ENCODE measurements at places on chromosomes 13 and 19. TPM values are rescaled to one million over a fixed set of nuclear protein-coding genes. Genes with fewer than 3 reads are reported as not detected.
A peak's percentile ranks its signal among the peaks of the same experiment; 100 is the strongest.

DNA sequence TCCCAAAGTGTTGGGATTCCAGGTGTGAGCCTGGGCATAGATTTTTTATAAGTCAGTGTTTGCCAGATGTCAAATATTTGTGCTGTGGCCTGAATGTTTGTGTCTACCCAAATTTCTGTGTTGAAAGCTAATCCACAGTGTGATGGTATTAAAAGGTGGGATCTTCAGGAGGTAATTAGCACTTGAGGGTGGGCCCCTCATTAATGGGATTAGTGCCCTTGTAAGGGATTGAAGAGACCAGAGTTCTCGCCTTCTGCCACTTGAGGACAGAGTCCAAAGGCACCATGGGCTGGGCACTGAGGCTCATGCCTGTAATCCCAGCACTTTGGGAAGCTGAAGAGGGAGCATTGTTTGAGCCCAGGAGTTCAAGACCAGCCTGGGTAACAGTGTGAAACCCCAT lies 9.7 kb upstream of the FBXO17 start:
- H3K4me3 ChIP-seq, result no peak overlapping the region
- DNase-seq, result no peak
- no peaks in the 10 kb centered on the region for H3K4me1 ChIP-seq
- H3K36me3 ChIP-seq, result no peaks in the 10 kb centered on the region
- no peak overlapping the region for H3K27ac ChIP-seq
- no peaks in the 10 kb centered on the region for H3K27me3 ChIP-seq

- H3K4me3 ChIP-seq, result no peak overlapping the region
- no peak for DNase-seq
- H3K36me3 ChIP-seq, result no peaks in the 10 kb centered on the region
- no peaks in the 10 kb centered on the region for H3K4me1 ChIP-seq
These were observed 201.5 kb upstream of the GPR12 start for GRCh38 chr13:26961890-26962615.

DNA sequence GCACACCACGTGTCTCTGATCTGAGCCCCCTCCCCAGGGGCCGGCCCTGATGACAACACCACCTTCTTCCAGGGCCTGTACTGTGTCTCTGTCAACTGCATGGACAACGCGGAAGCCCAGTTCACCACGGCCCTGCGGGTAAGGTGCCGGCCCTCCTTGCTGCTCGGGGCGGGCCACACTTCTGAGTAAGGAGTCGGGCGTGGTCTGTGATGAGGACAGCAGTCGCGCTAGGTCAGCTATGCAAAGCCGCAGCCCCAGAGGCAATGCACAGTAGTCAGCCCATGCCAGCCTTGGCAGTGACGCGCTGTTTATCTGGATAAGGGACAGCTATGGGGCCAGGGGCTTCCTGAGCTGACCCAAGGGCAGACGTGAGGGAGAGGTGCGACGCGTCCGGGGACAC lies 24.6 kb downstream of the MAU2 start:
- H3K27ac ChIP-seq, result no peak overlapping the region
- H3K36me3 ChIP-seq, result peaks cover 90% of the 10 kb centered on the region
- DNase-seq, result no peak
- no peaks in the 10 kb centered on the region for H3K27me3 ChIP-seq

DNA sequence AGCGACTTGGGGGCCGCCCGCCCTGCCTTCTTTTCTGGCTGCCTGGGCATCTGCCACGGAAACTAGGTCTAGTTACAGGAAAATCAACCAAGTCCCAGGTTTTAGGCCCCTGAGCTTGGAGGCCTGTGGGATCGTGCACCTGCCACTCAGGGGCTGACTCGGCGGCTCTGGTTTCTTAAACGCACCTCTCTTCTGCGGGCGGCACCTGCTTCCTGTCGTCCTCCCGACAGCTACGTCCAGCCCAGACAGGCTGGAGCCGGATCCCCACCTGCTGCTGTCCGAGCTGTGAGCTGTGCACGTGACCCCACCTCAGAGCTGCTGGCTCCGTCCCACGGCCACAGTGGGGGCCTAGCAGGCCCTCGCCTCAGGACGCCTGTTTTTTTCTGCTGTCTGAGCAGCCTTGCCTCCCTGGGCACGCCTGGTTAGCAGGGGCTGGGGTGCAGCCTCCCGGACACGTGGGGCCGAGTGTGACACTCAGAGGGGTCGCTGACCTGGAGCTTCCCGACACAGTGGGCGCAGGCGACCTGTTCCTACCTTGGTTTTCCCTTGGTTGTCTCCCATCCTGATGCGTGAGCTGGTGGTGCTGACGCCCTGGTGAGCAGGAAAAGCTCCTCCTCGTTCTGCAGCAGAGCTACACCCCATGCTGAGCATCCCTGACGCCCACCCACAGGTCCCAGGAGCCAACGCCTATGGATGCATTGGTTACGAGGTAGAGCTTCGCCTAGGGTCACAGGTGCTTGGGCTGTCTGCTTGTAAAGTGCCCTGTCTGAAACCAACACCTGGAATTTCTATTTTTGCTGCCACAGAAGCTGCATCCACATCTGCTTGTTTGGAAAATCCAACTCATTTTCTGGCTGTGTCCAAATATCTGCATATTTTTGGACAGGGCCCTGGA lies 17.5 kb downstream of the TMEM255B start:
- no peaks in the 10 kb centered on the region for H3K36me3 ChIP-seq
- no peaks in the 10 kb centered on the region for H3K27me3 ChIP-seq
- H3K4me3 ChIP-seq, result no peak overlapping the region
- no peak overlapping the region for H3K27ac ChIP-seq
- no peaks in the 10 kb centered on the region for H3K4me1 ChIP-seq

- H3K36me3 ChIP-seq, result no peaks in the 10 kb centered on the region
- no peaks in the 10 kb centered on the region for H3K27me3 ChIP-seq
- DNase-seq, result no peak
- peaks cover 3% of the 10 kb centered on the region for H3K4me1 ChIP-seq
These were observed 991 bp downstream of the OBI1 start for GRCh38 chr13:78657699-78658629.

DNA sequence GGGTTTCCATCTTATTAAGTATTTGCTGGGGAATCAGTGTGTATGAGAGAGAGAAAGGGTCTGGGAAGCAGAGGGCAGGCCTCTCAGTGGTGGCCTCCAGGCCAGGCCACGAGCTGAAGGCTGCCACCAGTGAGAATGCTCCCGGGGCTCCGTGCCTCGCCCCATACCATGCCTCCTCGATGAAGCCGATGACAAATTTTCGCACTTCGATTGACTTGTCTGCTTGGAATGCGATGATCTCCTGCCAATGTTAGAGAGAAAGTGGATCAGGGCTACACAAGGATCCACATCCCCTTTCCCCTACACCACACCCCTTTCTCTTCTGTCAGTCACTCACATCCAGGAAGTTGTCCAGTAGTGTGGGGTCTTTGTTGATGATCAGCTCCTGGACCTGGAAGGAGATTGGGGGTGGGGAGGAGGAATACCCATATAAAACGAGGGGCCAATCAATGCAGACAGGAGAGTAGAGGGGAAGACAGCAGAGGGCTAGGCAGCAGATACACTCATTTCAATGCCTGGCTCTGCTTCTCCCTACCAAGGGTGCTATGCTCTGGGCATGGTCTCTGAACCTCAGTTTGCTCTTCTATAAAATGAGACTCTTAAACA lies 10.7 kb downstream of the SYMPK start:
- H3K4me1 ChIP-seq, result no peaks in the 10 kb centered on the region
- no peak overlapping the region for H3K4me3 ChIP-seq
- H3K27ac ChIP-seq, result no peak overlapping the region
- no peak for DNase-seq
- H3K36me3 ChIP-seq, result peaks cover 86% of the 10 kb centered on the region

DNA sequence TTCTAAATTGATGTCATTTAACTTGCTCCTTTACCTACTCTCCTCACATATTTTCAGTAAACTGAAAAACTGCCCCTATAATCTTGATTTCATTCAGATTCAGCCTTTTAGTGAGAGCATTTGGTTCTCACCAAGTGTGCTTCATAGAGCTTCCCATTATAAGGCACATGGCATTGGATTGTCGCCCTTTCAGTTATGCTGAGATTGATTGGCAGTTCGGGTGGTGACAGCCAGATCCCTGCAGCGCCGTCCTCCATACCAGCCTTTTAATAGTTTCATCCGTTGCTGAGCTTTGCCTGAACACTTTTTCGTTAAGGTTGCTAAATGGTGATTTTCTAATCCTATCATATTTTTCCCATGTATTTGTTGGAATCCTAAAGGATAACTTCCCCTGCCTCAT lies 80.4 kb downstream of the DHRS12 start:
- H3K27me3 ChIP-seq, result no peaks in the 10 kb centered on the region
- H3K4me3 ChIP-seq, result no peak overlapping the region
- no peaks in the 10 kb centered on the region for H3K36me3 ChIP-seq
- DNase-seq, result no peak

DNA sequence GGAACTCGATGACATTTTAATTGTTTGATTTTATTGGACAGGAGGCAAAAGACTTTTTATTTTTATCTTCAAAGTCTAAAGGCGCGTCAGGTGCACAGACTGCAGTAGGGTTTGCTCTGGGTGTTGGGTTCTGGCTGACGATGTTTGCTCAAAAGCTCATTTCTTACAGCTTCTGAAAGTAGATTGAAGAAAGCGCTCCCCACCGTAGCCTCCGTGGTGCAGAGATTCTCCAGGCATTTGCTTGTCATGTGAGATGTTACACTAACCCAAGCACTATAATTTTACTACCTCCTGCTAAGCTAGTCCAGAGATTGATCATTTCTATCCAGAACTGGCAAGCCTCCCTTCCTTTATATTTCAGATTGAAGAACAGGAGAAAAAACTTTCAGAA lies 14.5 kb upstream of the ATP11A start:
- H3K36me3 ChIP-seq, result no peaks in the 10 kb centered on the region
- no peak overlapping the region for H3K27ac ChIP-seq
- no peak for DNase-seq

- H3K4me1 ChIP-seq, result no peaks in the 10 kb centered on the region
- H3K27me3 ChIP-seq, result no peaks in the 10 kb centered on the region
- H3K27ac ChIP-seq, result no peak overlapping the region
- H3K36me3 ChIP-seq, result no peaks in the 10 kb centered on the region
- no peak for DNase-seq
These were observed 51.5 kb downstream of the SOX21 start for GRCh38 chr13:94660695-94661326.

GRCh38 chr13:68806125-68806524 lies 1301.5 kb upstream of the ATXN8OS start:
- DNase-seq, result no peak
- H3K36me3 ChIP-seq, result no peaks in the 10 kb centered on the region
- H3K27me3 ChIP-seq, result no peaks in the 10 kb centered on the region
- H3K27ac ChIP-seq, result no peak overlapping the region
- no peak overlapping the region for H3K4me3 ChIP-seq

- H3K4me3 ChIP-seq, result no peak overlapping the region
- peak overlapping the region; percentile 13 for H3K27ac ChIP-seq
- H3K4me1 ChIP-seq, result peaks cover 20% of the 10 kb centered on the region
- no peaks in the 10 kb centered on the region for H3K27me3 ChIP-seq
These were observed 35.4 kb downstream of the LHFPL6 start for GRCh38 chr13:39567569-39567968.

DNA sequence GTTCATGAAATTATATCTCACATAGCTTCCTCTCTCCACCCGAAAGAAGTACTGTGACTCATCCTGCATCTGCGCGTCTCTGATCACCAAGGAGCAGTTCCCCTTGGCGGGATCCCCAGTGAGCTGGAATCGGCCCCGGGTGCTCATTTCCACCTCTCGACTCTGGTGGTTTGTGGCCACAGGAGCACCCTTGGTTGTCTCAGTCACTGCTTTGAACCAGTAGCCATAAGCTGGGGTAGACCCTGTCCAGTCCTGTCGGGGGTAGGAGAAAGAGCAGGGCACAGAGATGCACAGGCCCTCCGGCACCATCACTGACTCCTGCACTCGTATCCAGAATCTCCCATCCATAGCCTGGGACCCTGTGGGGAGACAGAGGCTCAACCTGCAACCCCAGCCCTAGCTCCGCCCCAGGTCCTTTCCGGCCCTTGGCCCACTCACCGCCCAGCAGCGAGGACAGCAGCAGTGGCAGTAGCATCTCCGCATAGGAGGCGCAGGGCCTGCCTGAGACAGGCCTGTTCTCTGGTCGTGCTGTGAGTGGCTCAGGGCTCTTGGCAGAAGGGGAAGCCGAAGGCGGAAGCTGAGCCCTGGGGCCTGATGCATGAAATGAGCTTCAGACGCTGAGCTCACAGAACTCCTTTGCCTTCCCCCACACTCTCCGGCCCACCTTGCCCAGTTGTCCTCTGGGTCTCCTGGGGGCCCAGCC lies at the start of gene SIGLEC10:
TSS of gene SIGLEC10 (minus strand) at position 536 of the 703 bp plus-strand sequence. CDS start at position 475, 61 bp downstream.
- no peaks in the 10 kb centered on the region for H3K4me1 ChIP-seq
- H3K36me3 ChIP-seq, result no peaks in the 10 kb centered on the region
- H3K4me3 ChIP-seq, result no peak within 1 kb of the TSS
- H3K27me3 ChIP-seq, result no peaks in the 10 kb centered on the region
- no peak within 1 kb of the TSS for H3K27ac ChIP-seq

GRCh38 chr13:26950968-26951367 lies 190.4 kb upstream of the GPR12 start:
- no peak overlapping the region for H3K27ac ChIP-seq
- H3K4me3 ChIP-seq, result no peak overlapping the region
- no peak for DNase-seq
- no peaks in the 10 kb centered on the region for H3K4me1 ChIP-seq
- H3K36me3 ChIP-seq, result no peaks in the 10 kb centered on the region

DNA sequence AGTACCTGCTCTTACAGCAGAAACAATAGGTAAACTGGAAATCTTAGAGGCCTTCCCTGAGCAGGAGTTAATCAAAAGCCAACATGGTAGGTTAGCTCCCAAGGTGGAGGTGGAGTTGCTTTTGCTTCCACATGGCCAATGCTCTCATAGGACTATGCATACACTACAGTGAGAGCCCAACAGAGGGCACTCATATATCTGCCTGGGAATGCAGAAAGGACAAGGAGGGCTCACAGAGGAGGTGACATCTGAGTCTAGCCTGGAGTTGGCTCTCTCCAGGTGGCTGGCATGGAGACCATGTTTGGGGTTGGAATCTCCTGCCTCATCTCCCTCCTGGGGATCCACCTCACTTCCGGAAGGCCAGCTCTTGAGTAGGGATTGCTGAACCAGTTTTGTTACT lies 34.6 kb downstream of the ATP8A2 start:
- H3K27me3 ChIP-seq, result no peaks in the 10 kb centered on the region
- no peak overlapping the region for H3K4me3 ChIP-seq
- DNase-seq, result no peak
- no peaks in the 10 kb centered on the region for H3K4me1 ChIP-seq

DNA sequence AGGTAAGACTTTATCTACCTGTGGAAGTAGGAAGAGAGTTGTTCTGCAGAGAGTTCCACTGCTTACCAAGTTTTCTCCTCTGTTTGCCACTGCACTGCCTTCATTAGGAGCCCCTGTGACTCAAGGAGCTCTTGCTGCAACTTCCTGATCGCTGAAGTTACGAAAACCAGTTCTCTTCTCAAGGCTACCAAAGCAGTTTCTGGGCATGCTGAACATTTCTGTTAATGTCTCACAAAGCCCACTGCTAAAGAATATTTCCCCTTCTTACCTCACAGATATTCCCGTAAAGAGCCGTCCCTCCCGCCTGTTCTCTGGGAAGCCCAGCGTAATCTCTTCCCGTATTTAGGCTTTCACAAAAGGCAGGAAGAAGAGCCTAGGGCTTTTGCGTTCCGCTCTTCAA lies 82.6 kb upstream of the OXGR1 start:
- DNase-seq, result no peak
- H3K36me3 ChIP-seq, result no peaks in the 10 kb centered on the region
- H3K4me1 ChIP-seq, result no peaks in the 10 kb centered on the region
- H3K4me3 ChIP-seq, result peak overlapping the region; percentile 18

Gene CYP4F12
- total RNA-seq, result 17.2 TPM

Gene SPIB
- not detected for total RNA-seq

Gene GRK1
- not detected for total RNA-seq

Gene CUL4A
- total RNA-seq, result 208 TPM

All from ascending aorta (tissue), 2 donors.